GM12865 (cell line): ENCODE measurements at places on chromosomes 4 and X.

- no peak for DNase-seq
Observed at GRCh38 chr4:10521424-10521823, 64.2 kb upstream of the ZNF518B start.

DNA sequence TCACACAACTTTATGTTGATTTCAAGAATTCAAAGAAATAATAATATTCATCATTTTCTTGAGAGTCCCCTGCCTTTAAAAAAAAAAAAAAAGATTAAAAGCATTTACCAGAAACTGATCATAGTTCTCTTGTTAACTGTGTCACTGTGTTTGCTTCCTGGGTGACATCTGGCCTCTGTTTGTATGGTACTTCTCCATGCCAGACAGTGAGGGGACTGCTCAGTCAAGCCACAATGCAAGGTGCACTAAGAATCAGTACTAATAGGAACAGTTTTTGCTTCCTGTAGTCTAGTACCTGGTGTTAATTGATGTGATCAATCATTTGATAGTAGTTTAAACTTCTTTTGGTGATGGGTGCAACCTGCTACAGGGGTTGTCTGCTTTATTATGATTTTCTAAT lies 77.5 kb downstream of the PHOX2B start:
- no peak for DNase-seq

- DNase-seq: no peak
Observed at GRCh38 chr4:687048-687970, 1.6 kb downstream of the SLC49A3 start.

DNA sequence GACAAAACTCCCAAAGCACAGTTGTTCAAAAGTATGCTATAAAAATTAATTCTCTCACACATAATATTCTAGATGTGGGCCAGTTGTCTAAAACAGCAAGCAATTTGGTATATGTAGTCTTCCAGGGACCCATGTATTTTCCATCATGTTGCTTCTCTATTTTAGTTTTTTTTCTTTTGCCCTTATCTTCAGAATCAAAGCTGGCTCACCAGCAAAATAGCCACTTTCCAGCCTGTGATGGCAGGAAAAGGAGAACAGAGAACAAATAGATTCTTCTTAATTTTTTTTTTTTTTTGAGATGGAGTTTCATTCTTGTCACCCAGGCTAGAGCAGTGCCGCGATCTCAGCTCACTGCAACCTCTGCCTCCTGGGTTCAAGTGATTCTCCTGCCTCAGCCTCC lies 680.8 kb upstream of the TENM3 start:
- DNase-seq: no peak

DNA sequence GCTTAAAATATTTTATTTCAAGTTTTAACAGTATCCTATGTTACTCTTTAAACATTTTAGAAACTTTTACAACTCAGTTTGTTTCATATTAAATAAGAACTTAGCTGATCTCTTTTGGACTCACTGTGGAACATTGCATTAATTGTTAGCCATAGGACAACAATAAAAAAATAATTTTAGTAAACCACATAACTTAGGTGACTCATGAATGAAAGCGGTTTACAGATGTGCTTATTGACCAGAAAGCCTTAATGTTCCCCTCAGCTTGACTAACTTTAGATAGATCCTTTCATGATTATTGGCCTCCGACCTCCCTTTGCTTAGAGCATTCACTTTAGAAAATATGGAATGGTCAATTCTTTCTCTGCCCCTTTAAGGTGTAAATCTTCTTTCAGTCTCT lies 783.5 kb upstream of the MAGEB2 start:
- DNase-seq: no peak

- DNase-seq: peak; percentile 75
Observed at GRCh38 chrX:48939524-48940228, 17.7 kb downstream of the OTUD5 start.

DNA sequence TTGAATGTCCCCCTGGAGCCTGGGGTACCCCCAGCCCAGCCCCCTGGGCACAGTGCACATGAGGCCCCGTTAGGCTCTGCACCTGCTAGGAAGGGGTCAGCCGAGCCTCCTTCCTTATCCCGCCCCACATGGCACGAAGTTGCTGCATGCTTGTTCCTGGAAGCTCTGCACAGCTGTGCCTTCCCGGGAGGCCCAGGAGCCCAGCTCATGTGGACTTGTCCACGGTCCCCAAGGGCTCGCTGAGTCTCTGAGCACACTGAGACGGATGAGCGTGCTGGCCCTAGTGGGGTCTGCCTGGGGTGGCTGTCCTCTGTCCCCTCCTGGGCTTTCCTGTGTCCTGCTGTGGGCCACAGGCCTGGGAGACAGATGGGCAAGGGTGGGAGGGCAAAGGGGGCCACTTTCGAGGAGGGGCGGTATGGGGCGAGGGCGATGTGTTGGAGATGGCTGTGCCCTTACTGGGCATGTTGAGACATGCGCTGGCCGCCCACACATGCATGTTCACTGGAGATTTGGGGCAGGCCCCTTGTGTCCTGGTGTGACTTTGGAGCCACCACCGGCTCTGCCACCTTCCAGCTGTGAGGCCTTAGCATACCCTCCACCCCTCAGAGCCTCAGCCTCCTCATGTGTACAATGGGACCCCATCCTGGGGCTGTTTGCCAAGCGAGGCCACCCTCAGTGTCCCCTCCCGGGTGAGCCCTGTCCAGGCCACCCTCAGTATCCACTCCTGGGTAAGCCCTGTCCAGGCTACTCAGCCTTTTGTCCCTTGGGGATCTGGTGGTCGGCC lies 237.6 kb downstream of the AFAP1 start:
- peak; percentile 11 for DNase-seq

DNA sequence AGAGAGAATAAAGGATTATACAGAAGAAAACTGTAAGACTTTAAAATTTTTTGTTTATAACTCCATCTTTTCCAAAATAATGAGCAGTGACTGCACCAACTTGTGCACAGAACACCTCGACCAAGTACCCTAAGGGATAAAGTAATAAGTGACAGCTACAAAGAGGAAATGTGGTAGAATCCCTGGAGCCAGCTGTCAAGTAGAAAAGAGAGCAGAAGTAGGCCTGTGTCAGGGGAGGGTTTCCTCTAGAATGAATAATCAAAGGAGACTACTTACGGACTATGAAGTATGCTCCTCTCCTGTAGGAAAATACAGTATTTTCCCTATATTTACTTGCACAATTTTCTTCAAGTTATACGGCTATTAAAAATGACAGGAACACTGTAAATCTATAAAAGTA lies 1.2 kb downstream of the EIF1AX start:
- DNase-seq: peak; percentile 17

- no peak for DNase-seq
Observed at GRCh38 chr4:6721121-6721520, 5.1 kb downstream of the BLOC1S4 start.

DNA sequence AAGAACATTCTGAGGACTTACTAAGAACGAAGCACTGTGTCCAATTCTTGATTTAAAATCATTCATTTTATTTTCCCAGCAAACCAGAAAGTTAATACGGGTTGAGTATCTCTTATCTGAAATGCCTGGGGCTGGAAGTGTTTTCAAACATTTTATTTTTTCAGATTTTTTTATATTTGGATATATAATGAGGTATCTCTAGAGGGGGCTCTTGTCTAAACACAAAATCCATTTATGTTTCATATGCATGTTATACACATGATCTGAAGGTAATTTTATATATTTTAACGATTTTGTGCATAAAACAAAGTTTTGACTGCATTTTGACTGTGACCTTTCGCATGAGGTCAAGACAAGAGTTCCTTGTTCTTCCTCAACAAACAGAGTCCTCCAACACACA lies 320.9 kb downstream of the ASMT start:
- DNase-seq: no peak

- DNase-seq: peak; percentile 65
Observed at GRCh38 chr4:70666369-70666768, at the start of gene JCHAIN. Gene JCHAIN (minus strand): TSS chr4:70666508. CDS start chr4:70666490, 18 bp downstream.

DNA sequence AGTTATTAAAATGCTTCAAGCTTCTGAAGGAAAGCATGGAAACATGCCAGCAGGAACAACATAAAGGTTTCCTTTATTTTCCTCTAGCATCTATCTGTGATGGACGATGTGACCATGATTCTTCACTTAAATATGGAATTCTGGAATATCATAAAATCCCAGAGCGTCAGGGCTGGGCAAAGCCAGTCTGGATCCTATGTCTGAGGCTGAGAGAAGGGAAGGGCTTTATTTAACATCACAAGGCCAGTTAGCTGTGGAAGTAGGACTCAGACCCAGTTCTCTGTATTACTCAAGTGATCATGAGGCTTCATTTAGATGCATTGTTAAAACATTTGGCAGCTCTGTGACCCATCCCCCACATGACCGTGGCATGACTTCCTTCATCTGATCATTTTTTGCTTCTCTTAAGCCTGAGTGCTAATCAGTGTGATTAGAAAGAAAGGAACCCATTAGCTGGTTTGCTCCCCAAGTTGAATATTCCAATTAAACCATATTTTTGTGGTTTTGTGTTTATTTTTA lies 40.9 kb upstream of the EOLA2 start:
- no peak for DNase-seq

GRCh38 chrX:21715337-21715736 lies 42.6 kb downstream of the SMPX start:
- no peak for DNase-seq

- DNase-seq: no peak
Observed at GRCh38 chrX:114710571-114710970, 126.7 kb downstream of the HTR2C start.

- DNase-seq: peak; percentile 41
Observed at GRCh38 chr4:181619651-181620050, 623.6 kb upstream of the TENM3 start.

GRCh38 chr4:61350932-61351331 lies 150.8 kb downstream of the ADGRL3 start:
- no peak for DNase-seq

- peak; percentile 52 for DNase-seq
Observed at GRCh38 chrX:15761564-15762191, 23.6 kb downstream of the CA5B start.

DNA sequence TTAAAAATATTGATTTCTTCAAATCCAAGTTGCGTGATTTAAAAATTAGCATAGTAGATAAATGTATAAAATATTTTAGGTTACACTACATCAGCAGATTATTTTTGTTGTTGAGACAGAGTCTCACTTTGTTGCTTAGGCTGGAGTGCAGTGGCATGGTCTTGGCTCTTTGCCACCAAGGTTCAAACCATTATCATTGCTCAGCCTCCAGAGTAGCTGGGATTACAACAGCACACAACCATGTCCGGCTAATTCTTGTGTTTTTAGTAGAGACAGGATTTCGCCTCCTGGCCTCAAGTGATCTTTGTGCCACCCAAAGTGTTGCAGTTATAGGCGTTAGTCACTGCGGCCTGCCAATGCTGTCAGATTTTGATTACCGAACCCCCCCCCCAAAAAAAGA lies 1390.5 kb upstream of the TENM3 start:
- DNase-seq: no peak

GRCh38 chrX:1403228-1403627 lies 11.3 kb upstream of the SLC25A6 start:
- no peak for DNase-seq

DNA sequence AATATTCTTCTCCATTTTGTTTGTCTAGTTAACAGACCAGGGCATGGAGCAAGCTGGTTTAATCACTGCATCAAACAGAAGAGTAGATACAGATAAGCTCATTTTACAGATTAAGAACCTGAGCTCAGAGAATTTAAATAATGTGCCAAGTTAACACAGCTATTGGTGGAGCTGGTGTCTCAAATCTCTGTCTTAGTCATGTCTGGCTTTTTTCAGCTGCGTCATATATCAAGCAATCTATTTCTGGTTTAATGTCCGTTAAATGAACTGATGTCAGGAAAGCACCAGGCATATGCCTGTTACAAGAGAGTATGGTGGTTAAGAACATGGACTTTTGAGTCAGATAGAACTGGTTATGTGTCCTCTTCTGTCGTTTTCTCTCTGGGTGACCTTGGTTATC lies 79.8 kb upstream of the ADGRA3 start:
- peak; percentile 67 for DNase-seq

- DNase-seq: no peak
Observed at GRCh38 chr4:78058591-78059523, 1.7 kb downstream of the FRAS1 start.

DNA sequence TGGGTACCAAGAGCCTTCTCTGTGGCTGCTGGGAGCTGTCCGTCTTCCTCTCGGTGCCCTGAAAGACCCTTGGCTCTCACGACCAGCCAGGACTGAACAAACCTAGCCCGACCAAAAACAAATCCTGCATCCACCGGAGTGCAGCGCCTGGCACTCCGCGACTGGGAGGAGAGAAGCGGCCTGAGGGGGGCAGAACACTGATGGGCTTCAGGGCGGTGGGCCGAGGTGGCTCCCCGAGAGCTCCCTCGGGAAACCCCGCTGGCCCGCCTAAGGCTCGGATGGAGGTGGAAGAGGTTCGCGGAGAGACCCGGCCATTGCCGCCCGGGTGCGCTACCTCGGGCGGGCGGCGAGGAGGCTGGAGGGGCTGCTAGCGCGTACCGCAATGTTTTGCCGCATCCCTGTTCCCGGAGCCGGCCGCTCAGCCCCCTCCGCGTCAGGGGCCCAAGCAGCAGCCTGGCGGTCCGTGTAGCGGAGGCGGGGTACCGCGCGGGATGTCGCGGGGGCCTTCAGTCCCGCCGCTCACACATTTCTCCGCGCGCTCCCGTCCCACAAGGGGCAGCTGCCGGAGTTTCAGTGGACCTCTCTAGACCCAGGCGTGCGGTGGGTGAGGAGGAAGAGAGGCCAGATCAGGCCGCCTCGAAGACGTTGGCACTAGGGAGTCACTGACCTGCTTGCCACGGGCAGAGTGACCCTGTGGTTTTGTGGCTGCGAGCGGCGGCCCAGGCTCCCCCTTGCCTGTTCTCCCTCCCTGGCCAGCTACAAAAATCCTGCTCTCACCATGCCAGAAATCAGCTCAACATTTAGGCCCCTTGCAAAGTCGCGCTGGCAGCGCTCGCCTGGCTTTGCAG lies 2.2 kb downstream of the SLITRK4 start:
- DNase-seq: no peak

- DNase-seq: no peak
Observed at GRCh38 chrX:101442085-101442484, 34.1 kb downstream of the HNRNPH2 start.

DNA sequence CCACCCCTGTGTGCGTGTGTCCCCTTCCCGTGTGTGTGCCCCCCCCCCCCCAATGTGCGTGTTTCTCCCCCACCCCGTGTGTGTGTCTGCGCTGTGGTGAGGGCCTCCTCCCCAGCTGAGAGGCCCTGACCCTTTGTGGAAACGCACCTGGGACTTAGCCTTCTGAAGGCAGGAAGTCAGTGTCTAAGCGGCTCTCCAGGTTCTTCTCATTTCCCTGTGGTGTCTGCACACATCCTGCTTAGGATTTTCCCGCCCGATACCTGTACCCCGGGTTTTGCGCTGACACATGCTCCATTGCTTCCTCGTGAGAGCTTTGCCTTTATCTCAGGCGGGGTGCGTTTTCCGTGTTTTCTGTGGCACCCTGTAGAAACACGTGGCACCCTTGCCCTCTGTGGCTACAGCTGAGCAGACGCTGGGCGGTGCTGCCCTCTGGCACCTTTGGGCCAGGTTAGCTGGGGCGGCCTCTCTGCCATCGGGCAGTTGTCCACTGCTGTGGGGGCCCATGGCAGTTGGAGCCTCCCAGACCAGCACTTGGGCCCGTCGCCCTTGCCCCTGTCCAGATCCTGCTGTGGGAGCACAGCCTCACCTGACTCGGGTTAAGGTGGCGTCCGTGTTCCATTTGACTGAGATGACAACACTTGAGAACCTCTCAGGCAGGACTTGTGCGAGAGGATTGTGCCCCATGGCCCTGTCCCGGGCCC lies 26.3 kb downstream of the MAEA start:
- no peak for DNase-seq
